Hematopoietic multipotent progenitor cell (in vitro differentiated cells): ENCODE measurements at places on chromosomes 3 and 15.

GRCh38 chr3:24119321-24119751 lies 174.2 kb downstream of the NR1D2 start:
- no peak for DNase-seq

DNA sequence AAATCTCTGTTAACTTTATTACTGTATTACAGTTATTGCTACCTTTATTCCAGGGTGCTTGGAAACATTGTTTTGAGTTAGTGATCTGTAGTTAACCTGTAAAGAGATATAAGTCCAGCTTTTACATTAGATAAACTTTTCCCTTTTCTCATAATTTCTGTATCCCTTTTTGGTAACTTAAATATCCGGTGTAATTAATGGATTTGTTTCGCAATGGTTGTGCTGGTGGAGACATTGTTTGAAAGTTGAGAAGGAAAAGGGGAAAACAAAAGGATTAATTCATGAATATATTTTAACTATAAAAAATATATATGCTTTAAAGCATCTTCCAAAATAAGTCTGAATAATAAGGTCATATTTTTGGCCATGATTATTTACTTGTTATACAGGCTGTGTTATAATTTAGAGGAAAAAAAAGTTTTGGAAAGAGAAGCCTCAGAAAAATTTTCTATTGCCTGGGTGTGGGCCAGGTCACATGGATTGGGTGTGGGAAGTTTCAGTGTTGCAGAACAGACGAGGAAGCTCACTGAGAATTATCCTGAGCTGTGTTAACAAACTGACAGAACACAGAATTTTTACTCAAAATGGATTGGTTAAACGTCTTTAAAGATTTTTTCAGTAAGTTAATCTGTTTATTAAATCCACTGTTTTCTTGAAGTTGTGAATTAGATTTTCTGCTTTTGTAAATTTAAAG lies 27.7 kb upstream of the IL20RB start:
- no peak for DNase-seq

DNA sequence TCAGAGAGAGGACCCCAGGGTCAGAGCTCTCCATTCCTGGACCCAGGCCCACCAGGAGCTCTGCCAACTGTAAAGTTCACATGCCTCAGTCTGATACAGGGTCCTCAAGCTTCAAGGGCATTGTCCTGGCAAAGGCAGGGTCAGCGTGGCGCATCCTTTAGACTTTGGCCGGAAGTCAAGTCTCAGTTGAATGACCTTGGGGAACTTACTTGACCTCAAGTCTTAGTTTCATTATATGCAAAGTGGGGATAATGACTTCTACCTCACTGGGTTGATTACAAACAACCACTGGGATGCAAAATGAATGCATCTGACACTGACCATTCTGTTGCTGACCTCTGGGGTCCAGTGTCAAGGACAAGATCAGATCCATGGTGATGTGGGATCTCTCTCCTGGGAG lies 70.6 kb upstream of the CTSH start:
- DNase-seq: no peak

DNA sequence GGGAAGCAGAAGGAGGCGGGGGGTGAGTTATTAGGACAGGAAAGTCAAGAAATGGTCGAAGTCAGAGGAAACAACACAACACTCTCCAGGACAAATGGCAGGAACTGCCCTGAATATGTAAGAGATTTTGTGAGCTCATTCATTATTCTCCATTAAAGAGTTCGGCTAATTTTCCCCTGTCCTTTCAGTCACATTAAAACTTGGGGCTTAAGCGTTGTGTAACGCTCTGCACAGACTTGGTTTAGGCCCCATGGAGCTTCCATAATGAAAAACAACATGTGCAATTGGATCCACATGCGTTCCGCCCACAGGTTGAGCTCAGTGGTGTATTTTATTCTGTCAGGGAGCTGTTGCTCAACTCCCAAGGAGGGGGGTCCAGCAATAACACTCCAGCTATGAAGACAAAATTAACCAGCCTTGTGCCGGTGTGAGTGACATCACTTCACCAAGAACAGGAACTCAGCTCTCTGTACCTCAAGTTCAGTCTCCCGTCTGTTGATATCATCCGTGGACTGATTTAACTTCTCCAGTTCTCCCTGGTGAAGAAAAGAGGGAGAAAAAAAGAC lies 2.3 kb downstream of the SH3BP5 start:
- DNase-seq: peak; percentile 46

GRCh38 chr15:30675126-30675525 lies 49.2 kb downstream of the ARHGAP11B start:
- DNase-seq: no peak

DNA sequence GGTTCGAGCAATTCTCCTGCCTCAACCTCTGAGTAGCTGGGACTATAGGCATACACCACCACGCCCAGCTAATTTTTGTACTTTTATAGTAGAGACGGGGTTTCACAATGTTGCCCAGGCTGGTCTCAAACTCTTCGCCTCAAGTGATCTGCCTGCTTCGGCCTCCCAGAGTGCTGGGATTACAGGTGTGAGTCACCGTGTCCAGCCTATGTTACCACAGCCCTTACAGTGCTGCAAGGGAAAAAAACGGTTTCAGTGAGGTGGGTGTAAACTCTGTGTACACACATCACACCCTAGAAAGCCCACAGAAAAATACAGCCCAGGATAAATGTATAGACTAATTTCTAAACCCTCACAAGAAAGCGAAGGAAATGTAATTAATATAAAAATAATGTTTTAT lies 103.5 kb upstream of the AKAP13 start:
- DNase-seq: no peak

DNA sequence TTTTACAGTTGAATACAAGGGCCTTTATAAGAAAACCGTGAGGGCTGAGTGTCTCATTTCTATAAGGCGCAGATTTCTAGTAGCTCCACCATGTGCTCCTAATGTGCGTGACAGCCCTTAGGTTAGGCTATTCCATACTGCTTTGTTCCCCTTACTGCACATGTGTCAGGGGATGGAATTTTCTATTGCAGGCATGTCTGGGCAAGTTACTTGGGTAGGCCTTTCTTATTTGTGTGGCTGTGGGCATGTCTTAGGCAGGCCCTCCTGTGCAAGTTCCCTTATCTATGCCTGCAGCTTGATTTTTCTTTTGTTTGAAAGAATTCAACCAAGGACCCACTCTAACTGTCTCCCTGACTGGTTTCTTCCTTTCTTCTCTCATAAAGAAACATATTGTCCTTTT lies 434.2 kb upstream of the CNTN3 start:
- no peak for DNase-seq

DNA sequence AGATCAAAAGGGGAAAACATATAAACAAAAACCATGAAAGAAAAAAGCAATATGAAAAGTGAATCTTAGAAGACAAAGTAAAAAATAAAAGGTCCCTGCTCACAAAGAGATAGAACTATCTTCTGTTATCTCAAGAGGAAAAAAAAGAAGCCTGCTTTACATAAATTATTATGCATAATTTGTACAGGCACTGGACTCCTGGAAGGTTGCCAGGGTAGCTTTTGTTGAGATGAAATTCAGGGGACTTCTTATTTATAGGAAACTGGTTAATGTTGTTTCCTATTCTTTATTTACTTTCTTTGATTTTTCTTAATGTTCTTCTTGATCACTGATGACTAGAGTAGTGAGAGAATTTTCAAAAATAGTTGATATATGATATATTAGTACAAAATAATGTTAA lies 66.9 kb downstream of the PPM1L start:
- no peak for DNase-seq

GRCh38 chr3:116474801-116475200 lies 29.5 kb upstream of the LSAMP start:
- DNase-seq: no peak

DNA sequence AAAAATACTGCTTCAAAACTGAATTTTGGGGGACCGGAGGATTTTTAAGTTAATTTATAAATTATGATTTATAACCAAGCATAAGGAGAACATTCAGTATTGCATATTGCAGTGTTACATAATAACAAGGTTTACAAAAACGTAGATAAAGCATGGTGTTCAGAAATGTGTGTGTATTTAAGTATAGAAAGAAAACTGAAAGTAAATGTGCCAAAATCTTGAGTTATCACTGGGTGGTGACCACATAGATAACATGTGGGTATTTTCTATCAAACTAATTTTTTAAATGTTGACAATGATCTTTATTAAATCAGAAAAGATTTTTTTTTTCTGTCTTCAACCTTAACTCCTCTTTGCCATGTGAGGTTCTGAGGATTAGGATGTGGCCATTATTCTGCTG lies 32.6 kb downstream of the EIF2AK4 start:
- no peak for DNase-seq

- DNase-seq: no peak
These were observed 123.4 kb downstream of the FEZF2 start for GRCh38 chr3:62249855-62250543.

- no peak for DNase-seq
These were observed 57.9 kb downstream of the ADCY5 start for GRCh38 chr3:123390865-123391600.

GRCh38 chr3:177683586-177683985 lies 486.3 kb upstream of the TBL1XR1 start:
- no peak for DNase-seq

DNA sequence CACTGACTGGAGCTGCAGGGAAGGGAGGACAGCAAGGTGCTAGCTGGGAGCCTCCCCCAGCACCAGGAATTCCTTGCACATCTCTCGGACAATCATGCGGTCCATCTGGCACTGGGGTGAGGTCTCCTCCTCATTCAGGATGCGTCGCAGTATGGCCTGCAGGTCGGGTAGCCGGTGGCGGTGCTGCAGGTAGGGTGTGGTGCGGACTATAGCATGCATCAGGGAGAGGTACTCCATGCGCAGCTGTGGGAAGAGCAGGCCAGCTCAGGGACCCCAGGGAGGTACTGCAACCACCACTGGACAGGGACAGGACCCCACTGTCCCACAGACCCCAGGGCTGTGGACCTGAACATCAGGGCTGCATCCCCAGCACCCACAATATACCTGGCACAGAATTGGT lies 11.2 kb downstream of the NCKIPSD start:
- DNase-seq: no peak

GRCh38 chr15:64560998-64561397 lies 100.6 kb downstream of the ZNF609 start:
- no peak for DNase-seq

- no peak for DNase-seq
These were observed 413.7 kb upstream of the TBL1XR1 start for GRCh38 chr3:177610686-177611633.

- no peak for DNase-seq
These were observed 74.8 kb downstream of the NR1I2 start for GRCh38 chr3:119856695-119857094.

DNA sequence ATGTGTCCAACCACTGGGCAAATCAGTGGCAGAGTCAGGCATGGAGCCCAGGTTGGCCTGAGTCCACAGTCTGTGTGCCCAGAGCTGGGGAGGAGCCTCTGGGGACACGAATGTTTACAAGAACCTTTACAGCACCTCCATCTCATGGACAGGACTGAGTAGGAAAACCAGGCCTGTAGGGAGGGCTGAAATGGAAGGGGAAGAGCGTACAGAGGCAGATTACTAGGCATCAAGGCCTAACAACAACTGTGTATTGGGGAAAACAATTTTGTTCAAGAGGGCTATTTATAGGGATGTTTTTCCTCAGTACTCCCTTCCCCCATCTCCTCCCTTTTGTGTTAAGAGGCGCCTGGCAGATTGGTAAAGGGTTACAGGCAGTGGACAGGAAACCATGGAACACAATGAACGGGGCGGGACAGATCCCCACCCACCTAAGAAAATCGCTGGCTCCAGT lies 15.1 kb upstream of the ARHGAP31 start:
- DNase-seq: no peak

- DNase-seq: peak; percentile 19
These were observed 218.8 kb downstream of the OSBPL10 start for GRCh38 chr3:31762097-31762764.

DNA sequence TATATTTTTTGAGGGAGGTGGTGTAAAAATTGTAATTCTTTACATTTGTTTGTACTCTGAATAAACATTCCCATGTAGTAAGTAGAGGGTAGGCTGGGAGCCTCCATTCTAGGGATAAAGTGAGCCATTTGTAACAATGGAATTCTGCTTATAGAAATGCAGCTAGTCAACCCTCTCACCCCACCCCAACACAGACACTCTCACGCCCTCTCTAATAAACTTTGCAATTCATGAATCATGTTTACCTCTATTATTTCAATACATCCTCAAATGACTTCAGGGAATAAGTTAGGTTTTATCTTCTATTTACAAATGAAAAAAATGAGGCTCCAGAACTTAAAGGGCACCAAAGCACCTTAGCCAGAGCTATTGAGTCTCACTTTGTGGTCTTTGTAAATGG lies 56.5 kb upstream of the PDZRN3 start:
- DNase-seq: no peak

DNA sequence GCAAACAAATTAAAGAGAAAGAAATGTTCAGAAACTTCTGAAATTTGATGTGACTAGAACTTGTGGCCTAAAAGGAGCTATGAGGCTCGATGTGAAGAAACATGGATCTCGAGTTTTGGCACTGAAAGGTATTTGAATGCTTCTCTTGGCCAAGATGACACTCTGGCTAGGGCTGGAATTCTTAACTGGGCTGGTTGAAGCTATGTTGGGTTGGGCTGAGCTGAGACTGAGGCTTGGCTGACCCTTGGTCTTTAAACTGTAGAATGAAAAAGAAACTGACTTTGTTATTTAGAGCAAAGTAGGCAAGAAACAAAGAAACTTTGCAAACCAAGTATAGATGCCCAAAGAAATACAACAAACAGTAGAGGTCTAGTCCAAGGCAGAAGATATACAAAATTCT lies 28.1 kb upstream of the CLDN16 start:
- no peak for DNase-seq

- DNase-seq: no peak
These were observed 319.8 kb downstream of the FHIT start for GRCh38 chr3:60931452-60931851.

DNA sequence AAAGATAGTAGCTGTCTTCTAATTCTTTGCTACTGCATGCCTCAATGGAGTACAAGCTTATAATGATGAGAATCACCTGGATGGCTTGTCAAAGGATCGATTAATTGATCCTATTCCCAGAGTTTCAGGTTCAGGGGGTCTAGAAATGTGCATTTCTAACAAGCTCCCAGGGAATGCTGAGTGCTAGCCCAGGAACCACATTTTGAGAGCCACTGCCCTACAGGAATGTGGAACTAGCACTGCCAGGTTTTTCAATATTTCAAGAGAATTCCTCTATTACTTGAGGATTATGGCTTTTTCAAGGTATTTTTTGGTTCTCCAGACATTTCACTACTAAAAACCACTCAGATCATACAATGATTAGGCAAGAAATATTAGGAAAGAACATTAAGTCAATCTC lies 52.7 kb downstream of the RARB start:
- no peak for DNase-seq

- no peak for DNase-seq
These were observed 280.6 kb downstream of the LPP start for GRCh38 chr3:188434594-188434993.

GRCh38 chr3:187382609-187383151 lies 14.5 kb downstream of the RTP4 start:
- DNase-seq: no peak

- DNase-seq: no peak
These were observed 14.9 kb upstream of the CRABP1 start for GRCh38 chr15:78325092-78325843.
